ENCODE measurements at places on chromosomes 3 and 15.

DNA sequence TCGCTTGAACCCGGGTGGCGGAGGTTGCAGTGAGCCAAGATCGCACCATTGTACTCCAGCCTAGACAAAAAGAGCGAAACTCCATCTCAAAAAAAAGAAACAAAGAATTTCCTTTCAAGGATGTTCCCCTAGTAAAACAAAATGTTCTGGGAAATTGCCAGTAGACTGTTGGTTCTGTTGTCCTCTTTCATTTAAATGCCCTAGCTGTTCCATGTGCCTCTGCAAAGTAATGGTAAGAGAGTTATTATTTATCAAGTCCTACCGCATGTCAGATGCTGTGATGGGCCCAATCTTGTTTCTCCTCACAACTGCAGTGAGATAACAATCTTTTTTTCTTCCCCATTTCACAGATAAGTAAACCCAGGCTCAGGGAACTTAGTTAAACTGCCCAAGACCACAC, 254.3 kb upstream of the TPM1 start:
- no peak for DNase-seq

- no peak for DNase-seq
These were observed 333.8 kb downstream of the PDCD6IP start for GRCh38 chr3:34132069-34132692.

- DNase-seq = no peak
These were observed 185.7 kb upstream of the CTDSPL start for GRCh38 chr3:37675833-37676596.

DNA sequence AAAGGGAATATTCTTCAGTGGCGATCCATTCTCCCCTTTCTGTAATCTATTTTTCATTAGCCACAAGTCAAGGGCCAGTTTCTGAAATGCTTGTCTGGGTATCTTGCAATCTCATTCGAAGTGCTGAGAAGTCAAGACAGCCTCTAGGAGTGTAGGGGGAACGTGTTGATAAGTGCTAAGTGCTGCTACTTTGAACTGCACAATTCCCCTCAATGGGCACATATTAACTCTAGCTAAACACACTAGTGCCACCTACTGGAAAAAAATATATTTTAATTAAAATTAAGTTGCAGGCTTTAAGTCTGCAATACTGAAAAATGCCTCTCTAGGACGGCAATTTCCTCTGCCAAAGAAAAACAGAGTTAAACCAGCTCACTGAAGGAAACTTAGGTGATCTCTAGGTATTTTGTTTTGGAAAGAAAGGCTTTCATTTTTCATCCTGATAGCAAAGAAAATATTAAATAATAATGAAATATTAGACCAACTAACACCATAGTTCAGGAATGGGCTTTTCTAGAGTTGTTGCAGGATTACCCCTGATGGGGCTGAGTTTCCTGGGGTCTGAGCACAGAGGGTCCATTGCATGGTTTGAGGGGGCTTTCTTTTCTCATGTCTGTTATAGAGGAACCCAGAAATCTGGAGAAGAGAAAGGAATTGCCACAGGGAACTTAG, 181.9 kb upstream of the KBTBD8 start:
- peak; percentile 68 for DNase-seq

DNA sequence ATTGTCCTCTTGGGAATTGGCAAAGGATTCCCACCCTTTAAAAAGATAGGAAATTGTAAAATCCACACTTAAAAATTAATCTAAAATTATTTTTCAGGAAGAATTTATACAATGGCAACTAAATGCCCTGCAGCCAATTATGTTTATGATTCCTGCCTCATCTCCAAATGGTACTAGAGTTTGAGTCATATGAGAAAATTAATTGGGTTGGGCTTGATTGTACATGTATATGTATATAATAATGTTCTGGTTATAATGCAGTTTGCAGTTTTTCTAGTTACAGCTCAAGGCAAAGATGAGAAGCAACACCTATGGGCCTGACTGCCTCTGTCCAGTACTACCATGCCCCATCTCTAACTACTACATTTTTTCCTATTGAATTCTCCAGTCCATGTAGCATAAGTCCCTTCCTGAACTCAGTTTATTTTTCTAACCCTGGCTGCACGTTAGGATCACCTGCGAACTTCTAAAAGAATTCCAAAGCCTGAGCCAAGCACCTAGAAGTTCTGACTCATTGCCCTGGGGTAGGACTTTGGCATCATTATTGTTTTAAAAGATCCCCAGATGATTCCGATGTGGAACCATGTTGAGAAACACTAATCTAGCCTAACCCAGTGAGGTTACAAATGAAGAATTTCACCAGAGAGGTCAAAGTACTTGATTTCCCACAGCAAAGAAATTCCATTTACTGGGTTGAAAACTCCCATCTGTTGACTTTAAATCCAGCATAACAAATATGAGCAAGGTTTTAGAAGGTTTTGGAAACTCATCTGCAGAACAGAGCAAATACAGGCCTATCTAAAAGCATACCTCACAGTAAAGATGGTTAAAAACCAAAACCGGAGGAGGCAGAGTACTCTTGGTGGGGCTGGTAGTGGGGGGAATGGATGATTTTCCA, 19.4 kb downstream of the TGFBR2 start:
- no peak for DNase-seq

DNA sequence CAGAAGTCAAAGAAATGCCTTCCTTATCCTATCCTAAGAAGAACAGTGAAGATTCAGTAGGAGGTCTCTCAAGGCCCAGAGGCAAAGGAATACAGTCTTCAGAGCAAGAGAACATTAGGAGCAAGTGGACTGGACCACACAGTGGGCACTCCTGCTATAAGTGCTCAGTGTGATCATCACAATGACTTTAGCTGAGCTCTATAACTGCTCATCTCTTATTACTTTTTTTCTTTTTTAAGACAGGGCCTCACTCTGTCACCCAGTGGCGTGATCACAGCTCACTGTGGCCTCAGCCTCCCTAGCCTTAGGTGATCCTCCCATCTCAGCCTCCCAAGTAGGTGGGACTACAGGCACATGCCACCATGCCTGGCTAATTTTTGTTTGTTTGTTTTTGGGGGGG, 48.1 kb downstream of the COL8A1 start:
- no peak for DNase-seq

GRCh38 chr3:68880632-68881031, 51.7 kb downstream of the TAFA4 start:
- DNase-seq = no peak

GRCh38 chr3:36923523-36923943, 21.3 kb downstream of the TRANK1 start:
- no peak for DNase-seq

GRCh38 chr3:11136116-11136515, 18.2 kb upstream of the HRH1 start:
- no peak for DNase-seq

DNA sequence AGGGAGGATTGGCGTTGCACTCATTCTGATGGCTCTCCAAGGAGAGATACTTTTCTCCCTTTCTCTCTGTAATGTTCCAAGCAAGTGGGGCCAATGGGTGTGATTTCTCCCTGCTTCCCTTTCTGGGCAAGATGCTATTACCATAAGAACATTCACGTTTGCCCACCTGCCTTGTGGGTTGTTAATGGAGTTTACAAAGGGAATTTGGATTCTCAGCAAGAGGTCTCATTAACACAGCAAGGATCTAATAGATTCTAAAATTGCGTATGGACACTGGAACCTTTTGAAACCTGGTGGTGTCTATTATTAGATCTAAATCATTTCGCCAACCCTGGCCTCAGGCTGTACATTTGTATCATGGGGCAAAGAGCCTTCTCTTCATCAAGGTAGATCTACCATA, 74.1 kb downstream of the SLCO3A1 start:
- no peak for DNase-seq

GRCh38 chr15:23441204-23441603, 5.8 kb downstream of the GOLGA6L2 start:
- no peak for DNase-seq

- DNase-seq = no peak
These were observed 105.6 kb upstream of the DLG1 start for GRCh38 chr3:197404030-197404429.

DNA sequence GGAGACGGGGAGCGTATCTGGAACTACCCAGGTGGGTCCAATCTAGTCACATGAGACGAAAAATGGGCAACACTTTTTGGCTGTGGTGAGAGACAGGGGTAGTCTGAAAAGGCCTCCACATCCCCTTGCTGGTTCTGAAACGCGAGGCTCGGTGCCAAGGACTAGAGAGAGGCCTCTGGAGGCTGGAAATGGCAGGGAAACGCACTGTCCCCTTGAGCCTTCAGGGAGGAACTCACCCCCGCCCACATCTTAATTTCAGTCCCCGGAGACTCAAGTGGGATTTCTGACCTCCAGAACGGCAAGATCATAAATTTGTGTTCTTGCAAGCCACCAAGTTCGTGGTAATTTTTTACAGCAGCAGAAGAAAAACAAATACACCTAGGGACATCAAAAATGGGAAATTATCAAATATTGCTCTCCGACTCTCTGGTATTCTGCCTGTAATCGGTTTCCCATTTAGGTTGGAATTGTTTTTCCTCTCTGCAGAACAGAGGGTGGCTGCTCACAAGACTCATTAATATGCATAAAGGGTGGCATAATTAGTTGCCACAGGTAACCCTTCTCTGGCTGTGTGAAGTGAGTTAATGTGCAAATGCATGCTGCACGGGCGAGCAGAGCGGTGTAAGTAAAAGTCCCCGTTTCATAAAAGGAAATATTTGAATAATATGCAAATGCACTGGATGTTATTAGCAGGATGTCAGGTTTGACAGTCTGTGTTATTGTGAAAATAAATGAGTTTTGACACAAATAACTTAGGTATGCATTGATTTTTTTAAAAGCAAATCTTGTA, 185.7 kb downstream of the ARRDC4 start:
- no peak for DNase-seq

- no peak for DNase-seq
These were observed 236.6 kb downstream of the KCNH8 start for GRCh38 chr3:19384868-19385267.

- no peak for DNase-seq
These were observed 96.4 kb upstream of the NANOGP8 start for GRCh38 chr15:35181538-35181937.

DNA sequence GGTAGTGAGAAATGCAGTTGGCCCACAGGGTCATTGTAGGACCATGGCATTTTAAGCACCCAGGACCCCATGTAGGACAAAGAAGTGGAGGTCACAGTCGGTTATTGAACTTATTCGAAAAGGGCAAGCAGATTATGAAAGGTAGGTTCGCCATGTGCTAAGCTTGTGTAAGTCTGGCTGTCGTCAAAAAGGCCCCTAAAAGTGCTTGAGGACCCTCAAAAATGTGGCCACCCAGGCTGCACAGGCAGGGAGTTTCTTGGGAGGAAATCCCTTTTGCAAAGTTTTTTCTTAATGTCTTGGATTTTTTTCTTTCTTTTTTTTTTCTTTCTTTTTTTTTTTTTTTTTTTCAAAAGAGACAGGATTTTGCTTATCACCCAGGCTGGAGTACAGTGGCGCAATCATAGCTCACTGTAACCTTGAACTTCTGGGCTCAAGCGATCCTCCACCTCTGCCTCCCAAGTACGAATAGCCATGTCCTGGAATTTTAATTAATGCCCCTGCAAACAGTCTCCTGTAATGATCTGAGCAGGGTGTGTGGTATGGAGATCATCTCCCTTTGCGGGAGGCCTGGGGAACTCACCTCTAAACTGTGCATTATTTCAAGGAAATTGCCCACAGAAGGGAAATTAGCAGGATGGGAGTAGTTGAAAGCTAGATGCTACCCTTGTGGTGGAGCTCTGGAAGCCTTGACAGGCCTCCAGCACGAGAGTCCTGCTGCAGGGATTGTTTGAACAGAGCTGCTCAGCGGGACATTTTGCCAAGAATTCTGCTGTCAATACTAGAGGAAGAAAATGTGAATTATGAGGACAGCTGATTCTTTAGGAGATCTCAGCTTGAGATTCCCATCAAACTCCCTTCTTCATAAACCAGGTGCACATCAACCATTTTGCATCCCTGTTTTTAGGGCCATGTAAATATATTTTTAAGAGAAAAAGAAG, 28.4 kb downstream of the THSD4 start:
- DNase-seq = no peak

GRCh38 chr3:9696480-9697220, 7.0 kb upstream of the CPNE9 start:
- DNase-seq = no peak

DNA sequence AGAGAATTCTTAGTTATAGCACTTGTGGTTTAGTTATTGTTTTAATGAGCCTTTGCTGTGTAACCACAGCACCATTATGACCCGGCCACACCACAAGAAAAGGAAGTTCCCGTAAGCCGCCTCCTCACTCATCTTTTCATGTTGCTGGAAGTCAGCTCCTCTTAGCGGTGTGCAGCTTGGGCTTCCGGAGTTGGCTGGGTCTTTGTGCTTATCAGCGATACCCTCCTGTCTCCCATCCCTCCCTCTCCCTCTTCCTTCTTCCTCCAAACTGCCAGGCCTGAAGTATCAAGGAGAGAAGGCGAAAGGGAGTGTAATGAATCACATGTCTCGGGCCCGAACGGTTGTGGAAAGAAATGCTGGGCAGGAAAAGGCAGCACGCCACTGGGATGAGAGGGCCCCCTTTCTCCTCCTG, 353.5 kb downstream of the MCTP2 start:
- DNase-seq = no peak

GRCh38 chr3:186180151-186180550, 71.3 kb upstream of the ETV5 start:
- DNase-seq = no peak

GRCh38 chr15:100560323-100560722, 31.6 kb upstream of the CERS3 start:
- no peak for DNase-seq

DNA sequence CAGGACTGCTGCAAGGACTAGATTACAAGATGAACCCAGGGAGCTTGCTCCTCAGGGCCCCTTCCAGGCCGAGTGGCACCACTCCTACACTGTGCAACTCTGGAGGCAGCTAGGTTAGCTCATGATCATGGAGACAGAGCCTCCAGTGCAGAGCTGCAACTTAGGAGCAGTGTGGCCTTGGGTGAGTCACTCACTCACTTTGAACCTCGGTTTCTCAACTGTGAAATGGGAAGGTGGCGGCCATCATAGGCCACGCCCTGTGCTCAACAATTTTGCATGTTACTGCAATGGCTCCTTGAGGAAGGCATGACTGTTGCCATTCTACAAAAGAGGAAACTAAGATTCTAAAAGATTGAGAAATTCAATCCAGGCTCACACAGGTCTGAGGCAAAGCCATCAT, 11.2 kb upstream of the CXCR6 start:
- DNase-seq = no peak

DNA sequence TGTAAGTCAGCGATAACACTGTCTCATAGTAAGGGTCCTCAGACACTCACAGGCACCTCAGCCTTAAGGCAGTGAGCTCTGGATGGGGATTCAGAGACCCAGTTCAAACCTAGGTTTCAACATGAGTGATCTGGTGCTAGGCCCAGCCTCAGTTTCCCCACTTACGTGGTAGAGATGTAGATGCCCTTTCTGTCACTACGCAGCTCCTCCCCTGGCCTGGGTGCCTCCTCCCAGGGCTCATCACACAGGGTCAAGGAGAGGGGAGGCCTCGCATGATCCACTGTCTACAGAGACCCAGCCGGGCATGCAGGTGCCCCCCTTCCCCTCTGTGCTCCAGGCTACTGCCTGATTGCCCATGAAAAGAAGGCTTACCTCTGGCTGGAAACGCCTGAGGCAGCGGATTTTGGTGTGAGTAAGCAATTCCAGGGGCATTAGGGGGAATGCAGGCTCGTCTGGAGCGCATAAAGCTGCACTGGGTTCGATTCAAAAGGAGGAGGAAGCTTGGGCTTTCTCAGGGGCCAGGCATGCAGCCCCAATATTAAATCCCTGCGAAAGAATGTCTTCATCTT, 69.8 kb upstream of the ANKRD34C start:
- DNase-seq = no peak

- DNase-seq = no peak
These were observed at the start of gene B3GALNT1 for GRCh38 chr3:161104561-161105551. B3GALNT1 (minus strand) TSS chr3:161105349; CDS start chr3:161086754, 18,595 bp downstream.

All from iPS DF 19.7 (cell line).